LNCaP clone FGC (cell line): ENCODE measurements at places on chromosomes 6 and 20.

DNA sequence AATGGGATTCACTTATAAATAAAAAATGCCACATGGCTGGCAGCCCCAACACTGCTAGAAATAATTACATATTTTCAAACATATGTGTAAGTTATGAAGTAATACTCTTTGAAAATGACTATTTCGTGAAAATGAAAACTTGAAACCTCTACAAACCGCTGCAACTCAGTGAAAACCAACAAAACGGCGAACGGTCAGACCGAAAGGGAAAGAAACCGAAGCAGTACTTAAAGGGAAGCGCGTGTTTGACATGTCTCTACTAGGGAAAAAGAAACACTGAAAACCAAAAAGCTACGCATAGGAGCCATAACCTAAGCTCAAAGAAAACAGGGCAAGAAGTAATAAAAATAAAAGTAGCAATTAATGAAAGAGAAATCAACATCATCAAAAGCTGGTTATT, 121.0 kb upstream of the GGTLC1 start:
- DNase-seq = no peak

DNA sequence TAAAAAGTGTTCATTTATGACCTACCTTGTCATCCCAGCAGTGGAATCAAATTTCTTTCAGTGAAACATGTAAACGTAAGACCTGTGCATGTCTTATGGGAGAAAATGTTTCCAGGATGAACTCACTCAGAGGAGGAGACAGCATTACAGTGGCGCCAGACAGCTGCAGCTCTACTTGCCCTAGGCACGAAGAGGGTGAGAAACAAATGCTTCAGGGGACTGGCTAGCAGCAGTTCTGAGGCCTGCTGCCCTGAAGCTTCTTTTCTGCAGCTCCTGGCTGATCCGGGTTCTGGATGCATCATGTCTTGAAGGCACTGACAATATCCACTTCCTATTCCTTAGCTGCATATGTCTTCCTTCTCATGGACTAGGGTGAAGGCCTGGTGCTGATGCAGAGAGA, 120.2 kb downstream of the QRSL1 start:
- DNase-seq = no peak

DNA sequence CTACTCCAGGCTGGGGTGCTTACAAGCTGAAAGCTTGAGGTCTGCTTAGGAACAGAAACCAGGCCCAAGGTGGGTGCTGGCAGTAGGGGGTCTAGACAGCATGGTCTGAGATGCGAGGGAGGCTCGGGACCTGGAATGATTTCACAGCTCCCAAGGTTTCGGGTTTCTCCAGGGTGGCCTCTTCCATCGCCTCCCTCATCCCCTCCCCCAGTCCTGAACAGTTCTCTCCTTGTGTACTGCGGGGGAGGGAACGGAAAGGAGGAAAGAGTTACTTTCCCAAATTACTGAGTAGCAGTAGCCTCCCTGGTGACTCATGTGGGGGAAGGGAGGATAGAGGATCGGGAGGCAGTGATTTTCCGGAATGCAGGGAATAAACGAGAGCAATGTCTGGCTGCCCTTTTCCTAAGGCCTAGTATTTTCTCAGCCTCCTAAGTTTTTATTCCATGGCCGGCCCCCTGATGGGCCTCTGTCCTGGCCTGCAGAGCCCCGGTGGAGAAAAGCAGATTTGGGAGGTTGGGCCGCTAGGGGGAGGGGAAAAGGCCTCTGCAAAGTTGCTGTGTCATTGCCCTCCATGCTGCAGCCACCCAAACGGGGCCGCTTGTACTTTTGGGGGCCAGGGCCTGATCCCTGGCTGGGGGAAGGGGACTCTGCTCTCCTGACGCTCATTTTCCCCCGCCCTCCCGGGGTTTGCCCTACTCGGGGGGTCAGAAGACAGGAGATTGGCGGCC, 1.5 kb downstream of the BRD2 start:
- DNase-seq = no peak

DNA sequence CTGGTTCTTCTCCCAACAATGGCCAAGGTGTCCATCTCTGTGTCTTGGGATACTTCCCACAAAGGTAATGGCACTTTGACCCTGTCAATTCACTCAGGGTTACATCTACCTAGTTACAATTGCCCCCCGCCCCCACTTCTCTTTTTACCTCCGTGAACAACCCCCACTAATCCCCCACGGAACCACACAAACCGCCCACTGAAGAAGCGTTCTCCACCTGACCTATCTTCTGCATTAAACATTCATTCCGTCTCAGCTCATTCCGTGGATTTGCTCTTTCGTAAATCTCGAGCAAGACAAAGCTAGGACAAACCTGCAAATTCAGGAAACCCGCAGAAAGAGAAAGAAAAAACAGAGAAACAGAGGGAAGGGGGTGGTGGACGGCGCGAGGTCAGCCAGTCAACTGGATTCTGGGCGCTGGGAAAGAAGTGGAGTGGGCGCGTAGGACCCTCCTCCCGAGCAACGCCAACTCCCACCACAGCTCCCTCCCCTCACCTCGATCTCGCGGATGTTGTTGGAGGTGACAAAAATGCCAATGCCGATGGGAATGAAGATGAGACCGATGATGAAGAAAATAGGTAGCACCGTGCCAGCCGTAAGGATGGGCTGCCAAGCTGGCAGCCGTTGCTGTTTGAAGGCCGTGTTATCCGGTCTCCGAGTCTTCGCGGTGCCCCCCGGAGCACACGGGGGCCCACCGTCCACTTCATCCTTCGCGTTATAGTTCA, 523 bp downstream of the TMEM30A start:
- DNase-seq = no peak

DNA sequence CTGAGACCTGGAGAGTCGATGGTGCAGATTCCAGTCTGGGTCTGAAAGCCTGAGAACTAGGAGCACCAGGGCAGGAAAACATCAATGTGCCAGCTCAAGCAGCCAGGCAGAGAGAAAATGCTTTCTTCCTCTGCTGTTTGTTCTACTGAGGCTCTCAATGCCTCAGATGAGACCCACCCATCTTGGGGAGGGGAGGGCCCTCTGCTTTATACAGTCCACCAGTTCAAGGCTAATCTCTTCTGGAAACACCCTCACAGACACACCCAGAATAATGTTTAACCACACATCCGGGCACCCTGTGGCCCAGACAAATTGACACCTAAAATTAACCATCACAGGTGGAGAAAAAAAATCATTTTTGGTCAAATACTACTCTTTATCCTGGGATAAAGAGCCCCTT, 89.3 kb upstream of the SLC22A23 start:
- no peak for DNase-seq

- no peak for DNase-seq
These were observed 337.9 kb downstream of the TAF4 start for GRCh38 chr20:61727761-61728160.

DNA sequence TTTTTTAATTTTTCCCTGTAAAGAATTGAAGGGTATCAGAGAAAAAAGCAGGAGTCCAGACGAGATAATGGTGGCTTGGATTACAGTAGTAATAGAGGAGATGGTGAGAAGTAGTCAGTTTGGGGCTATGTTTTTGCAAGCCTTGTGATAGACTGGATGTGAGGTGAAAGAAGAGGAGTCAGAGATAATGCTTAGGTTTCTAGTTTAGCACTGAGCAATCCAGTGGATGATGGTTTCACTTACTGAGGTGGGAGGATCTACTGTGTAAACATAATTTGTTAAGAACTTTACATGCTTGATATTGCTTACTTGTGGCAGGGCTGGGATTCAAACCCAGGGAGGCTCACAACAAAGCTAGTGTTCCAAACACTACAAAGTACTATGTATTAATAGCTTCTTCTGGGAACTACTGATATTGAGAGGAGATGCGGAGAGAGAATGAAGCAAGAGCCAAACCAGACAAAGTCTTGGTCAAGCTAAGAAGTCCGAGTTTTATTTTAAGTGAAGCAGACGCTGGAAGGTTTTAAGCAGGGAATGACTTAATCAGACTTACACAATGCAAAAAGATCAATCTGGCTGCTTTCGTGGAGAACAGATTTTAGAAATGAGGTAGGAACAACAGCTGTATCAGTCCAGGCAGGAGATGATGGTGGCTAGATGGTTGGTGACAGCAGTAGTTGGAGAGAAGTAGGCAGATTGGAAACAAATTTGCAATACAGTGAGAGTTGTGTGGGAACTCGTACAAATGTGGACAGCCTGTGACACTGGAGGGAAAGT, 58.0 kb downstream of the ZFAND3 start:
- no peak for DNase-seq

GRCh38 chr20:24810676-24811407, 138.2 kb upstream of the CST7 start:
- no peak for DNase-seq

GRCh38 chr6:108736002-108736361, 112.2 kb upstream of the ARMC2 start:
- no peak for DNase-seq
